ENCODE measurements at places on chromosomes 16 and 17. TPM values are rescaled to one million over a fixed set of nuclear protein-coding genes. Genes with fewer than 3 reads are reported as not detected.
A peak's percentile ranks its signal among the peaks of the same experiment; 100 is the strongest.

DNA sequence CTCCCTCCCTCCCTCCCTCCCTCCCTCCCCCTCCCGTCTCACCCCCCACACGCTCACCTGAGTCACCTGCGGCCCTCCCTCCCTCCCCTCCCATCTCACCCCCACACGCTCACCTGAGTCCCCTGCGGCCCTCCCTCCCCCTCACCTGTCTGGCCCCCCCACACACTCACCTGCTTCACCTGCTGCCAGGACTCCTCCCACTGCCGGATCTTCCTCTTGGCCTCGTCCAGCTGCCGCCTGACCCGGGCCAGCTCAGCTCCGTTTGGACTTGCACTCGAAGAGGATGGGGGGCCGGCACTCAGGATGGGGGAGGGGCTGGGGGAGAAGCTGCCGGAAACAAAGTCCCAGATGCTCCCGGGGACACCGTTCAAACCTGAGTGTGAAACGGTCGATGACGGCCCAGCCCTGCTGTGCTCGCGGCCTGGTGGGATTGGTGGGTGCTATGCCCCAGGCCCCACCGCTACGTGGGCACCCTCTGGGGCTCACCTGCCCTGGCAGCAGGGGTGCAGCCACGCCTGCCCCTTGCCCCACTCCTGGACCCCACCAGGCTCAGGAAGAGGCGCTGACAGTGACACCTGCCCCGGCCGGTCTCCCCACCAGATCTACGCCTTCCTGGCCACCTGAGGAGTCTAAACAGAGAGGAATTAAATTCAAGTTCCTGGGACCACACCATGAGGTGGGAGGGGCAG lies 15.9 kb downstream of the GNPTG start:
- DNase-seq = no peak

DNA sequence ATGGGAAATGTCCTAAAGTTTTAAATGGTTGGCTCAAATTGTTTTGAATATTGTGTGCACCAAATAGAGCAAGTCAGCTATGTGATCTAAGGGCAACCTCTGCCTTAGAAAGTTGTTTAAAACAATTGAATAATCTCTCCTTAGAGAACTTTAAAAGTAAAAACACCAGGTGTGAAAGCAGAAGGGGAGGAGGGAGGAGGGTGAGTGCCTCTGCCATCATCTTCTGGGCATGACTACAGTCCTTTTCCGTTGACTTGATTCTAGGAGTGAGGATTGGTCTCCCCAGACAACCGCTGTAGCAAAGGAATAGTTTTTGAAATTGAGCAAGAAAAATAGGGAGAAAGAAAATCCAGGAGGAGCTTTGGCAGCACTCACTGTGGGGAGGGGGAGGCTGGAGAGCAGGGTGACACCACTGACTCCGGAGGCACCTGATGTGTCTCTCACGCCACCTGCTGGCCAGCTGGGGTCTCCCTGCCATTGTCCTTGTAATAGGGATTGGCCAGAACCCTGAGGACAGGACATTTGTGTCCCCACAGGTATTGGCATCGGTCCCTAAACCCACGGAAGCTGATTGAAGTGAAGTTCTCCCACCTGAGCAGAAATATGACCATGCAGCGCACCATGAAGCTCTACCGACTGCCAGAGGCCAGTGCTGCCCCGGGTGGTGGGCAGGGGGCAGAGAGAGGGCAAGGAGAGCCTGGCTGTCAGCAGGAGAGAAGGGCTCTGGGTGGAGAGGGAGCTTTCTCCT lies 33.3 kb downstream of the PLCD3 start:
- peak; percentile 91 for DNase-seq

DNA sequence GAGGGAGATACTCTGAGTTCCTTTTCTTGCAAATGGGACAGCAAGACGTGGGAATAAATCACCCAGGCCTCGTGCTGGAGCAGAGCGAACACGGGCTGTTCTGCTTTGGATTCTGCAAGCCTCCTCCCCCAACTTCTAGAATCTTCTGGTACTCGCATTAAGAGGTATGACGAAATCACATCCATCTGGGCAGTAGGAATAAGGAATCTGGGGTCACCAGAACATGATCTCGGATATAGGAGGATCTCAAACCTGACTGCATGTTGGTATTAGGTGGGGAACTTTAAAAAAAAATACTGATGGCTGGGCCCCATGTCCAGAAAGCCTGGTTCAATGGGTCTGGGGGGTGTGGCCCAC lies 49.8 kb upstream of the USP7 start:
- DNase-seq = no peak

MYH8 gene
- total RNA-seq = not detected

GRCh38 chr17:19303367-19303776 lies 59.2 kb downstream of the B9D1 start:
- DNase-seq = peak; percentile 47

DNA sequence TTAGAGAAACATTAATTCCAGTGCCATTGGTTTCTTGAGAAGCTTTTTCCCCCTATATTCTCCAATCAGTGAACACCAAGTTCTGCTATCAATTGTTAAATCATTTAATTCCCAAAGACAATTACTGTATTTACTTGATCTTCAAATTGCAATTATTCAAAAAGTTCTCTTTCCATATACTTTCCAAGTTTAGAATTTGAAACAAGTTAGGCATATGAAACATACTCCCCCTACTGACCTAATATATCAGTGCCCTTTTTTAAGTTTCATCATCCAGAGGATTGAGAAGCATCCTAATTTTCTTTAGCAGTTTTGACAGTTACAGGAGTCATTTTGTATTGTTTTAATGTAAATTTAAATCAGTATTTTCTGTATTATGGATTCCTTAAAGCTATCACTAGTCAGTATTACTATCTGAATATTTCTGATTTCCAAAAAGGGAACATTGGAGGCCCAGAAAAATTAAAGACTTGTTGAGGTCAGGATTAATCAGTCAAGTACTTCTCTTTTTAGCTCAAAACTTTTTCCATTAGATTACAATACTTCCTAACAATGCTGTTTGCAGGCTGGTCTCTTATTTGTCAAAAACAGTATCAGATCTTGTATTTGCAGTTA lies 16.3 kb downstream of the MEIOC start:
- DNase-seq = no peak

EFTUD2 gene
- total RNA-seq = 85.9 TPM
